Suppressor macrophage (primary cell): ENCODE measurements at places on chromosomes 2 and 18.
A peak's percentile ranks its signal among the peaks of the same experiment; 100 is the strongest.

DNA sequence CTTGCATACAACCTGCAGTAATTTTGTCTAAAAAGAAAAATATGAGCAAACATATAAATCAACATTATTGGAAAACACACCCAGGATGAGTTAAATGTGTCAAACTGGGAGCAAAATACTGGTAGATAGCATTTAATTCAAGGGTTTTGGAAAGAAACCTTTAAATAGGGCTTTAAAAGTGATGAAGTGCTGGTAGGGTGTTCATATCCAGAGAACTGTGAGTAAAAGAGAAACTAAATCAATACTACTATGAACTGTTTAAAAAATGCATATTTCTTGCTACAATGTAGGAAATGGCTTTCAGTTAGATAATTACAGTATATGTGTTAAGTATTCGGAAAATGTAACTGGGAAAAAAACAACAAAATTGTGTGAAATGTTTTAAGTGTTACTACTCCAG, 117.8 kb downstream of the ATAD2B start:
- no peak for DNase-seq

- DNase-seq: no peak
Observed at GRCh38 chr18:50715919-50716318, 103.9 kb downstream of the MRO start.

DNA sequence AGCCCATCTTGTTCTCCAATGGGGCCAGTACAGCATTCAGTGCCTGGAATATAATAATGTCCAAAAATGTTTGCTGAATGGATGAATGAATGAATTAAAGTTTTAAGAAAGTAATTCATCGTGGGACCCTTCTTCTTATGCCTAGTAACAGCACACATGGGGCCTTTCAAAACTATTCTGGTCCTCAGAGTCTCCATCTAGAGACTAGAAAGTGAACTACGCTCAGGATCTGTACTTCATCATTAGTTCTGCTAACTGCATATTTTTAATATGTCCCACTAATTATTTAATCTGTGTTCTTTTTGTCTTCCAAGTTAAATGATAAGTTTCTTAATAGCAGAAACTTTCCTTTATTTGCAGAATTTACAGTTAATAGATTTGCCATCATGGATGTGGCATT, 172.5 kb downstream of the SMAD2 start:
- DNase-seq: peak; percentile 28

DNA sequence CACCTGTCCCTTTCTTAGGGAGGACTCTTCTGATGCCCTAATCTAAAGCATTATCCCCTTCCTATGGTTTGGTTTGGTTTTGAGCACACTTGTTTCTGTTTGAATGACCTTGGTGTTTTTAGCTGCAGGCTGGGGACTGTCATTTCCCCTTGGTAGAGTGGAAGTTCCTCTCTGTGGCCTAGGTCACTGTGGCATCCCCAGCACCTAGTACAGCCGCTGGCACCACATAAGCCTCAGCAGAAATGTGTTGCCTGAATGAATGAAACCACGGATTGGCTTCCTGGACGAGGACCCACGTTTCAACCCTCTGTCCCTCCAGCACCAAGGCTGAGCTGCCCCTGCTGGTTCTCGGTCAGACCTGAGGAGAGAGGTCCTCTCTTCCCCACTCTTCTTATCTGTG, 159.9 kb downstream of the CTIF start:
- DNase-seq: peak; percentile 30

GRCh38 chr2:65846989-65847678, 414.7 kb upstream of the SPRED2 start:
- DNase-seq: no peak

DNA sequence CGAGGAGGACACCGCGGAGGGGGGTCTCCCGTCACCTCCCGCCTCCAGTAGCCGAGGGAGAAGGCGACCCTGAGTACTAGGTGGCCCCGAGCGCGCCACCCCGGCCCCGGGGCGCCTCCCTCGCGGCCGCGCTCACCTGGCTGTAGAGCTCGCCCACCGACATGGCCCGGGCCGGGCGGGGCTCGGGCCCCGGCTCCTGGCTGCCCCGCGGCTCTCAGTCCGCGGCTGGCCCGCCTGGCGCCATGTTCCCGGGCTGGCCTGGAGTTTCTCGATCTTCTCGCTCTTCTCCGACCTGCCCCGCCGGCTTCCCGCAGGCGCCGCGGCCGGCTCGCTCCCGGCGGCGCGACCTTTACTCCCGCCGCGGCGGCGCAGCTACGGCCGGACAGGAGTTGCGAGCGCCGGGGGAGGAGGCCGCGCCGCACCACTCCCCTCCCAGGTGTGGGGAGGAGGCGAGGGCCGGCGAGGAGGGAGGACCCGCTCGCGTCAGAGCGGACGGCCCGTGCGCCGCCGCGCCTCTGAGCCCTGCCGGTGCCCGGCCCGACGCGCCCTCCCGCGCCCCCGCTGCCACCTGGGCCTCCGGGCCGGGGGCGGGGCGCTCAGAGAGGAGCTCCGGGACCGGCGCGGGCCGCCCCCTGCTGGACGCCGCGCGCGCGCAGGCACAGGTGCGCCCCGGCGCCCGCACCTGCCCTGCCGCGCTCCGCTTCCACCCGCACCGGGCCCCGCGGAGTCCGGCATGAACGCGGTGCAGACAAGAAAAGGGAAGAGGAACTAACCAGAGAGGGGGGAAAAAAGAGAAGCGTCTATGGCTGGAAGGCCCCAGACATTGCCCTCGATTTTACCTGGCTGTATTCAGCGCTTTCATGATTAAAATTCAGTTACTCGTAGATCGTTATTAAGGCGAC, at the start of gene MYO5B:
Gene MYO5B, minus strand, starts transcription at position 517 of the 902 bp plus-strand sequence. Its CDS starts 354 bp downstream, at position 163.
- peak; percentile 5 for DNase-seq

GRCh38 chr2:240244543-240244942, 104.1 kb upstream of the OTOS start:
- no peak for DNase-seq

GRCh38 chr18:13028869-13029268, 37.7 kb downstream of the CEP192 start:
- DNase-seq: no peak

DNA sequence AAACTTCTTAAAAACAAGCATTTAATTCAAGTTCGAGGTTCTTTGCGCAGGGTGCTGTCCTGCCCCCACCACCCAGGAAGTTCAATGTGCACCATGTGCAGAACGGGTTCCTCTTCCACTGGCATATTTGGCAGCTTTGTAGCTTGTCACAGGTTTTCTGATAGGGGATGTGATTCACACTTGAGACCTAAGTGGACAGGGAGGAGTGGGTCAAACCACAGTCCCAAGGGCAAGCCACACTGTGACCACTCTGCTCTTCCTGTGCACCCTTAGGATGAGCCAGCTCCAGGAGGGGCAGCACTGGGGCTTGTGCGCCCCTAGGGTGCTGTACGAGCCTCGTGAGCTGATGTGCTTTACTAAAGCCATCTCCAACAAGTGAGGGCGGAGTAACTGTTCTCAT, 82.5 kb downstream of the TGFA start:
- DNase-seq: peak; percentile 70

DNA sequence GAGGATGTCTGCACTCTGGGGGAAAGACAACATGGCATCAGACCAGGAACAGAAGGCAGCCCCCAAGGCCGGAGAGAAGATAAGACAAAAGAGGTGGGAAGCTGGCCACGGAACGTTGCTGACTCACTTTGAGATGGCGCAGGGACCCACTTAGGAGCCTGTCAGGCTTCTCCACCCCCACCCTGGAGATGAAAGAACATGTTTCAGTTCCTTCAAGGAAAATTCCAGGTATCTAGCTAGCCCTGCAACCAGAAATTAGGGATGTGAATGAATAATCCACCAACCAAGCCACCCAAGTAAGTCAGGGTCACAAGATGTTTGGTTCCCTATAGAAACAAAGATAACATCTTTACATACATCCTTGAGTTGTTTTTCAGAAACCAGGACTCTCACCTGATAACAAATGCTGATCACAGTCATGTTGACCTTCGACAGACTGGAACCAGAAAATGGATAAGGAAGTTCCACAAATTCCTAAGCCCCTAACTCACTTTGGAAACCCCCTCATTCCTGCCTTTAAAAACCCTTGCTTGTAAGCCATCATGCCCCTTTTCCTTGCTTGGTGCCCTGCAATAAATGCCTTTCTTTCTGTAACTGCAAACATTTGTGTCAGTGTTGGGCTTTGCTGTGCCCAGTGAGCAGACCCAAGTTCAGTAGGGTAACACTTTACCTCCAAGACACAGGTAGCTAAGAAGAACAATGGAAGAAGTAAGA, 31.9 kb downstream of the PSTPIP2 start:
- no peak for DNase-seq

- DNase-seq: peak; percentile 13
Observed at GRCh38 chr2:230347659-230348305, 20.8 kb downstream of the SP140L start.

- peak; percentile 63 for DNase-seq
Observed at GRCh38 chr2:211745295-211746097, 793.1 kb downstream of the ERBB4 start.

DNA sequence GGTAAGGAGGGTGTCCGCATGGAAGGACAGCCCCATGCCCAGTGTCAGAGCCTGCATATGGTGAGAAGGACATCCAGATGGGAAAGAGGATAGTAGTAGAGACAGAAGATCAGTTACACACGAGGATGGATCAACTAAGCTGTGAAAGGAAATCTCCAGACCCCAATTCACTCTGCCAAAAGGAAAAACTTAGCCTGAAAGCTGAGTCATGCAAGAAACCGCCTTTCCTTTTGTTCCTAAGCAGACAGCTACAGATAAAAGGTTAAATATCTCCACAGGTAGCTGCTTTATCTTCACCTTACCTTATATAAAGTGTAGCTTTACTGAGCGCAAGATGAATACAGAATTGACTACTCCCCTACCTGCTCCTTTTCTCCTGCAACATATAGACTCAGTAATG, 67.3 kb upstream of the LGALSL start:
- DNase-seq: no peak

GRCh38 chr2:2501454-2502200, 170.6 kb upstream of the MYT1L start:
- DNase-seq: no peak

DNA sequence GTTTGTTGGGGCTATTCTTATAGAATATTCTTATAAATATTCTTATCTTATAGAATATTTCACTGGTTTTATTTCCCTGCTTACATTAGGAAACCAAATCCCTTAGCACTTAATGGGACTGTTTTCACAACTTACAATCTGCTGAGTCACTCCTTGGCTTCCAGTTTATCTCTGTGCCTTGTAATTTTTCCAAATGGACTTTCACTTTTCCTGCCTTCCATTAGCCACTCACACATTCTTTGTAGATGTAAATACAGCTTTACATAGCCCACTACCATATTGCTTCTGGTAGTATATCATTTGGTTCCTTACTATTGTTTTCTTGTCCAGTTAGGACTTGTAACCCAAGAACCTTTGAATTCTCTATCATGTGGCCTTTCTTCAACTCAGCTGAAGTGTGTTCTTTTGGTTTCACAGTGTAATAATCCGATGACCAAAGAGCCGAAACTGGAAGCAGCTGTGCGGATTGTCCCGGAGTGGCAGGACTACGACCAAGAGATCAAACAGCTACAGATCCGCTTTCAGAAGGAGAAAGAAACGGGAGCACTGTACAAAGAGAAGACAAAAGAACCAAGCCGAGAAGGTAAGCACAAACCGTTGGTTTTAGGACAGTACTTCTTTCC, 96.1 kb downstream of the UGGT1 start:
- DNase-seq: no peak

DNA sequence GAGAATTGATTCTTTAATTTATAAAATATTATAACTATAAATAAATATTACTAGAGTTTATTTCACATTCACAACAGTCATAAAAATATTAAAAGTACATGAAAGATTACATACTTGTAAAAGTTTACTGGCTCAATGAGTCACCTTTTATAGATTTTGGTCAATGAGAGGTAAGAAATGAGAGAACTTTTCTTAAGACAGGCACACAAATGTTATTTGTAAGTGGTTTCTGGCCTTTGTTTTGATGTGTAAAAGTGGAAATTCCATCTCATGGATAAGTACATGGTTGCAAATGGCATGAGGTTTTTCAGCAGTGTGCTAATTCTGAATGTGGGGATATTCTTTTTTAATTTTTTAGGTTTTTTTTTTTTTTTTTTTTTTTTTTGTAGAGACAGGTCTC, 63.8 kb downstream of the TTC27 start:
- DNase-seq: no peak

DNA sequence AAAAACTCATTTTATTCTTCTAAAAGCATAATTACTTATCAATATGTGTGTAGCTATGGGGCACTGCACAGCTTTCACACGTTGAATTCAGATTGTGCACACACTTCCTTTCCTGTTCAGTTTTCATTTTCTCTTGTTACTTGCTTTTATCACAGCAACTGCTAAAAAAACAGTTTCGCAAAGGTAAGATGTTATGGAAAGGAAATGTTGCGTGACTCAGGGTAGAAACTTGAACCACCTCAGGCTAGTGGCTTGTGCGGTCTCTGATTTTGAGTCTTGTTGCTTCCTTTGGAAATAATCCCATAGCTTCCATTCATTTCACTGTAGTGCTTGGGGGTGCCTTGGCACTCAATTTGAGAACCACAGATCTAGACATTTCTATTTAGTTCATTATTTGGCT, 171.9 kb downstream of the FMNL2 start:
- DNase-seq: no peak

DNA sequence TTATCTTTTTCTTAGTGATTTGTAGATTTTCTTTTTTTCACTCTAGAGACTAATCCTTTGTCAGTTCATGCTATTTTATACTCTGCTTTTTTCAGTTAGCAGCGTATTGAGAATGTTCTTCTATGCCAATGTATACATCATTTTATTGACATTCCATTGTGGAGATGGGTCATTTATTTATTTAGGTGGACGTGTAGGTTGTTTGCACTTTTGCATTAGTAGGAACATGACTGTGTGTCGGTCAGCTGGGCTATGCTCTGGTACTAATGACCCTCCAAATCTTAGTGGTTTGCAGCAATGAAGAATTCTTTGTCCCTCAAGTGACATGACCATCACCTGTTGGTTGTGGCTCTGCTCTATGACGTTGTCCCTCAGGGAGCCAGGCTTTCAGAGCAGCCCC, 33.6 kb downstream of the HPCAL1 start:
- no peak for DNase-seq

DNA sequence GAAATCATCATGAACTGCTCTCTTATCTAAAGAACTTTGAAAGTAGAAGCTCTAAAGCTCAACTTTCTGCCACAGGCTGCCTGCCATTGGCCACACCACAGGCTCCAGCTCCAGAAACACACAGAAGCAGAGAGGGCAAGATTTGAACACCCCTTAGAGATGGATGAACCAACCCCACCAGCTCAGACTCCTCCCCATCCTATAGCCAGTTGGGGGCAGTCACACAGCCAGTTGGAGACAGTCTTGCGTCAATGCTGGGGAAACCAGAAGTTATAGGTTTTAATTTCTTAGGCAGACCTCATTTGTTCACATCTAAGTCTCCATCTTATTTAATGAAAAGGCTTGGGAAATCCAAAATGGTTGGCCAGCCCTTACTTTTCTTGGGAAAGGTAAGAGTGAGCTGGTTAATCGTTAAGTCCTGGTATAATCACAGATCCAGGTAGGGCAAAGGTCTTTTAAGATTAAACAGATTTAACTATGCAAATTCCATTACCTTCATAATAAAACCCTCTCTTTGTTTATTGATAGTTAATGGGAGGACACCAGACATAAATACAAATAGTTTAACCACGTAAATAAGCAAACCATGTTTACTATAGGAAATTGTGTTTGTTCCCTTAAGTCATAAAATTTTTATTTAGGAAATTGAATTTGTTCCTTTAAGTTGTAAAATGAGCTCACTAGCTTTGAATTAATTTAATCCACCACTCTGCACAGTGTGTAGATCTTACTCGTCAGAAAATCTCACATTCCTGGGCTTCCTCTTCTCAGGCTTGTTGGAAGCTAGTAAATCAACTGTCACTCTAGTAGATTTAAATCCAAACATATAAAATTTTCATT, 28.0 kb downstream of the MRO start:
- no peak for DNase-seq
